ENCODE measurements at places on chromosomes 12 and 14.

DNA sequence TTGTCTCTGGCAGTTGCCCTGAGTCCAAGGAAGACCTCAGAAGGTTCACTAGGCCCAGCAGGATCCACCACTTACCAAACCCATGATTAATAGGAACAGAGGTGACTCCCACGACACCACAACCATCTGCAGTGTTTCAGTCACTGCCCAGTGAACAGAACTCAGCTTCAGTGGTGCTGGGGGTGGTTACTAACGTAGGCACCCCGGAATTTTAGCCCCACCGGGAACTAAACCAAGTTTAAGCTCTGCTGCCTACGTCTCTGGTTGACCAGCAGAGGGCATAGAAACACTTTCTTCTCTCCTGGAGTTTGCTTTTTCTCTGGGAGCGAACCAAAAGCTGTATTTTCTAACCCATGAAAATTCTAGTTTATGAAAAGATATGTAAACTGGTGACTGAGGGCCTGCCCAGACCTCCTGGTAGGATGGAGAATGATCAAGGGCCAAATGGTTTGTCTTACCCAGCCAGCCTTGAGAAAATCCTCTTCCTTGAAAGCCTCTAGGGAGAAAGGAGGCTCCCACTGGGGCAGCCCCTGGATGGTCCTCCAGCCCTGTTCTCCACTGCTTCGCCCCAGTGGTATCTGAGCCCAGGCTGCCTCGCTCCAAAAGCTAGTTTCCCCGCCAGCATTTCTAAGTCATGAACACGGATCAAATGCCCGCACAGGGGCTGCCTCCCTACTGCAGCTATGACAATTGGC is 379.8 kb downstream of the DPF3 start:
- DNase-seq: no peak

- DNase-seq: no peak
Observed at GRCh38 chr12:48194799-48195201, 8.3 kb downstream of the OR10AD1 start.

GRCh38 chr14:102594514-102595175 is 2.2 kb downstream of the RCOR1 start:
- peak; percentile 37 for DNase-seq

DNA sequence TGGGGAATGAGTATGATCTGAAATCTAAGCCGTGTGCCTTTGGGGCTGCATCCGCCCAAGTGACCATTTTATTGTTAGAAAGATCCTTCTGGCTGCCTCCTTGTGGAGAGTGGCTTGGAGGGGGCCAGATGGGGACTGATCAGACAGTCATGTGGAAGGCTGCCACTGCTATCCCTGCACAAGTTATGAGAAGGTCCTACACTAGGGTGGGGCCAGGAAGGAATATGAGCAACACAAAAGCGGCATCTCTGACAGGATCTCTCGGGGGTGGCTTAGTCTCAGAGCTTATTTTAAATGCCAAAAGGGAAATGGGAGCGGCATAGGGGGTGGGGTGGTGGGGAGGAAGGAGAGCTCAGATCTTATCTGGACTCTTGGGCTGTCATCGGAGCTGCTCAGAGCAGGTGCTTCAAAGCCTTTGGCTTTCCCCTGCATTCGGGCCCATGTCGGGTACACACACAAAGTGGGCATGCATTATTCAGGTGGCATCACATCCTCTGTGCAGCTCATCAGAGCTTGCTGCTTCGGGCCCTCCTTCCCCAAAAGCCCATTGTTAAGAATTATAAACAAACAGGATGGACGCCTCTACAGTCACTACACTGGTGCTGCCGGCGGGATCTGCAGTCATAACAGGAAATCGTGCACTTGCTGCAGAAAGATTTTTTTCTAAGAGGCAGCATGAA is 805.4 kb downstream of the VRK1 start:
- DNase-seq: no peak

- no peak for DNase-seq
Observed at GRCh38 chr14:76940021-76940760, 88.3 kb downstream of the IRF2BPL start.

- DNase-seq: no peak
Observed at GRCh38 chr14:88168498-88169165, 154.4 kb downstream of the KCNK10 start.

GRCh38 chr12:24977060-24977459 is 28.2 kb upstream of the BCAT1 start:
- no peak for DNase-seq

DNA sequence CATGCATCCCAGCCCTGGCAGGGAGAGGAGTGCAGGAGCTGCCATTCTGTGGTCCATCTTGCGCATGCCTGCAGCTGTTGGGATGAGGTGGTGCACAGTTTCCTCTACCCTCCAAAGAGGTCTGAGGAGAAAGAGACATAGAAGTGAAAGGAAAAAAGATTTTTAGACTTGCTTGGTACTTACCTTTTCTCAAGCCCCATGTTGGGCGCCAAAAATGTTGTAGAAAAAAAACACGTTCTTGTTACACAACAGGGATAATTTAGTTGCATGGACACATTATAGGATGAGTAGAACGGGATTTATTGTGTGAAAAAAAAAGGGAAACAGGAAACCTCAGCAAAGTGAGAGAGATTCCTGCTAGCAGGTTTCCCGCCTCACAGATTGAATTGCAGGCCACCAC is 244.4 kb upstream of the GARIN2 start:
- no peak for DNase-seq

- DNase-seq: no peak
Observed at GRCh38 chr12:72011374-72011773, 72.7 kb downstream of the TPH2 start.

DNA sequence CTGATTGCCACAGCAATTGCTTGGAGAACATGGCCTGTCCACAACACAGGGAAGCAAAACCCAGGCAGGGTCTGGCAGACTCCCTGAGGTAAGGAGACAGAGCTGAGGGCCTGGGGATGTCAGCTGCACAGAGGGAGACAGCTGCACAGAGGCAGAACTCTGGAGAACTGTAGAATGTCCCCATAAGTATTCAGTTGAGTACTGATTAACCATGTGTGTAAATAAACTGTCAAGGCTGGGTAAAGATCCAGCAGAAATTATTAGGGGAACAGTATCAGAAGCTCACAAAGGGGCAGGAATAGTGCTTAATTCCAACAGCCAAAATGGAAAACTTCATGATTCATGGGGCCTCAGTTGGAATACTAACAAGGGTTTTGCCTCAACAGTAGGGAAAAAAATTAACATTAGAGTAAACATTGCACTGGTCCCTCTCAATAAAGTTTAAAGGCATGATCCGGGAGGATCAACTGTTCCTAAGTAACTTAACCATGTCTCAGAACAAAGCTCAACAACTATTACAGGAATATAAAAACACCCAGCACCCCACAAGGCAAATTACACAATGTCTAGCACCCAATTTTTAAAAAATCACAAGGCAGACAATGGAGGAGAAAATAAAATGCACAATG is 201.3 kb upstream of the RASSF8 start:
- DNase-seq: no peak

GRCh38 chr12:66573605-66574004 is 105.3 kb downstream of the GRIP1 start:
- no peak for DNase-seq

DNA sequence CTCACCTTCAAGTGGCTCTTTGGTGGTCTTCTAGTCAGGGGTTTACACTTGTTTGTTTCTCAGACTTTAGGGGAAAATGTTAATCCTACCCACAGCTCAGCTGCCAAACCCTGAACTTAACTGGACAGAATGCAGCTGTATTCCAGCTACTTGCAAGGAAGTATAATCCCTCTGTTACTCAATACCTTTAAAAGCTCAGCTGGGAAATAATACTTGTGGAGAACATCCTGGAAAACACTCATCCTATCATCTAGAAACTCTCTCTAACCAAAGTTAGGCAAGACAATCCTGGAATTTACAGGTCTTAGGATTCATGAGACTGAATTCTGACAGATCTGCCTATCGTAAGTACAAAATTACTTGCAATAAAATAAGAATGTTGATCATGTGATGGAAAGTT is 404.1 kb downstream of the ADAMTS20 start:
- DNase-seq: no peak

DNA sequence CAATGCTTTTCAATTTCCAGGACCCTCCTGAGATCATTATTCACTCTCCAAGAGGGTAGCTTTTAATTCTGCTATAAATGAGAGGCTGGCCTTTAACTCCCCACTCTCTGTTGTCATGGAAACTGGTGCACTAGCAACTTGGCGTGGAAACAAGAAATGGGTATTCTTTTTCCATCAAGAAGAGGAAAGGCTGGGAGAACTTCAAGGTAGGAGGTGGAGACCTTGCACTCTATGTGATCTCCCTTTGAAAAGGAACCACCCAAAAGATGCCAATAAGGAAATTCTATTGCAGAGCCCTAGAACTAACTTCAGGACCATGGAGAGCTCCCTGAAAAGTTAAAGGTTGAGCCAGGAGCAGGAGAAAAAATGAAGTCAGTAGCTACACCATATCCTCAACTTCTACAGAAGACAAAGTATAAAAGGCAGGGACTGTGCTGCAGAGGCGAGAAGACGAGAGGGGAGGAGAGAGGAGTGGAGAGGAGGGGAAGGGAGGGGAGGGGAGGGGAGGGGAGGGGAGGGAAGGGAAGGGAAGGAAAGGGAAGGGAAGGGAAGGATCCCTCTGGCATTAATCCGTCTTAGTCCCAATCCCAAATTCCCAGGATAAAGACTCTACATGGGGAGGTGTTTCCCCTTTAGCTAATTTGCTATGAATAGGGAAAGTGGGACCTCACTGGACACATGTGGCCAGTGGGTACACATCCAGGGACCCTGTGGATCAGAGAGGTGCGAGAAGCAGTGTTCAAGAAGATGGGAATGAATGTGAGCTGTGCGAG is 46.7 kb upstream of the FICD start:
- no peak for DNase-seq

DNA sequence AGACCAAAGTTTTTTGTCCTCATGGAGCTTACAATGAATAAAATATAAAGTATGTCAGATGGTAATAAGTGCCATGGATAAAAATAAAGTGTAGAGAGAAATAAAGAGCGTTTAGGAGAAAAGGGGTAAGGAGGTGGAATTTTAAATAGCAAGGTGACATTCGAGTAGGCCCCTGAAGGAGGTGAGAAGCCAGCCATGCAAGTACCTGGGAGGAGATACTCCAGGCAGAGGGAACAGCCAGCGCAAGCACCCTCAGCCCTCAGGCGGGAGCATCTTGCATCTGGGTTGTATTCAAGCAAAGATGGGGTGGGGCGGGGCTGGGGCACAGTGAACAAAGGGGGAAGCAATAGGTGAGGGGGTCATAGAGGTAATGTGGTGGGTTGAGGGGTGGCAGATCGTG is 4.3 kb downstream of the TBC1D30 start:
- no peak for DNase-seq

GRCh38 chr12:52513736-52514135 is 6.5 kb downstream of the KRT5 start:
- DNase-seq: no peak

DNA sequence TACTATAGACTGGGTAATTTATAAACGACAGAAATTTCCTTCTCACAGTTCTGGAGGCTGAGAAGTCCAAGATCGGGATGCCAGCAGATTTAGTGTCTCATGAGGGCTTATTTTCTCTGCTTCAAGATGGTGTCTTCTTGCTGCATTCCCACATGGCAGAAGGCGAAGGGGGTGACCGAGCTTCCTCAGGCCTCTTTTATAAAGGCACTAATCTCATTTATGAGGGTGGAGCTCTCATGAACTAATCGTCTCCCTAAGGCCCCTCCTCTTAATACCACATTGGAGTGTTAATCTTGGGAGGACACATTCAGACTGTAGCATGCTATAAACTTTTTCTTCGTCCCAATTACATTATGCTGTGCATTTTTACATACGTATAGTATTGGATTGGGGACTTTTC is 200.4 kb upstream of the ARHGAP5 start:
- DNase-seq: no peak

GRCh38 chr12:46677749-46678148 is 148.0 kb downstream of the SLC38A4 start:
- DNase-seq: no peak

DNA sequence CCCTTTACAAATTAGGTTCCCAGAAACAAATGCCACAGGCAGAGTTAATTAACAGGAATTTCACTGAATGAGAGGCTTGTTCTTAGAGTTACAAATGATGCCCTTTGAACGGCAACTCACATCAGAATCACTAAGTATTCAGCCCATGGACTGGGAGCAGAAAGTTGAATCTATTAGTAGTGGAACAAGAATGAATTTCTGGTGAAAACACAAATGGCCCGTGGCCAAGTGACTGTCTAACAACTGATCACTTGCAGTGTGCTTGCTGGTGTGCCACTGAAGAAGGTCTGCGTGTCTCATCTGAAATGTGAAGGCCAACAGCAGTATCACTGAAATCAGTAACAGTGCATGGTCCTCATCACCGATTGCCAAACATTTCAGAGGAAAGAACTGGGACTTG is 893.4 kb upstream of the TMEM132C start:
- DNase-seq: no peak

- DNase-seq: no peak
Observed at GRCh38 chr14:90810806-90811205, 5.4 kb downstream of the TTC7B start.

Data from activated B cell treated with CpG ODN at 0.5 μM for 24 hours (primary cell).